ENCODE measurements at places on chromosomes 1 and 21.

- peak; percentile 90 for DNase-seq
Observed at GRCh38 chr1:202639500-202639899, 70.8 kb downstream of the SYT2 start.

DNA sequence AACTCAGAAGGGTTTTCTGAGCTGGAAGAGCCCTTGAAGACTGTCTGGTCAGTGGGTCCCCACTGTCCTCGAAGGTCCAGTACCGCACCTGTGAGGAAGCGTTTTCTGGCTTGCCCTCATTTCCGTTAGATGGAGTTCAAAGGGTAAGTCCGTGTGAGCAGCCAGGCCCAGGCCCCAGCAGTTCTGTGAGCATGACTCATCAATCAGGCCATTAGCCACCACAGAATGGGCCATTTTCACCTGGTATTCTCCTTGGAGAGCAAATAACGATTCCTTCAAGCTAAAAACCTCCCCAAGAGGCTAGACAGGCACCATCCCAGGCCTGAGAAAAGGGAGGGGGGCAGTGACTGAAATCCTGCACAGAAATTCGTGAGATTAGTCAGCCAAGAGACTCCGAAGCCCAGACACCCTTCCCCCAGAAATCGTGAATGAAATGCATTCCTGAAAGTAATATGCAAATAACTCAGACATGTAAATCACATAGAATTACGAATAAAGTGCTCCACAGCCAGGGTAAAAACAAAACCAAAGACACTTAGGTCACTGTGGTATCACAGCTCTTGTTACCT is 66.0 kb downstream of the BCAR3 start:
- no peak for DNase-seq

- DNase-seq = no peak
Observed at GRCh38 chr1:168476588-168477385, 67.0 kb downstream of the XCL2 start.

GRCh38 chr21:40331172-40331571 is 463.9 kb downstream of the PCP4 start:
- no peak for DNase-seq

DNA sequence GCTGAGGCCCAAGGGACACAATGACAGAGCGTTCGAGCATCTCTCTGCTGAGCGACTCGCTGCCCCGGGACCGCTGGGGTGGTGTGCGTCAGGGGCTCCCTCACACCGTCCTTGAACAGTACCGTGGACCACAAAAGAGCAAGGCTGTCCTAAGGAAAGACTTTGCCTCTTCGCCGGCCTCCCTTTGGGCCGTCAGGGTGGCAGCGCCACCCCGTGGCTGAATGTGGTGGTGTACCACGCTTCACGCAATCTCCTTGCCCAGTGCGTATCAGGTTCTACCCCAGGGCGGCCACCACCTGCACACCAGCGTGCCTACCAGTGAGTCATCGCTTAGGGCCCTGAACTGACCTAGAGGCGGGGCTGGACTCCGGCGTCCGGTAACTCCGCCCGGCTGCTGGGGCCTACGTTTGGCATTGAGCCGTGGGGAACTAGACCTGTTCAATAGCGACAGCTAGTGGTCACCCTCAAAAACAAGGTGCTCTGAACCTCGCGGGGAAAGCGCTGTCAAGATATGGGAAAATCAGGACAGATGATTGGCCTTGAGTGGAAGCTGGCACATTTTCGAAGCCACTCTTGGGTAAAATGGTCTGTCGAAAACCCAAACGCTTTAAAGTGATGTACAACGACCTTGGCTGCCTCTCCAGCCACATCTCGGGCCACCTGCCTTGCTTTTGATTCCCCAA is 8.1 kb upstream of the TRAF3IP3 start:
- DNase-seq = peak; percentile 91

DNA sequence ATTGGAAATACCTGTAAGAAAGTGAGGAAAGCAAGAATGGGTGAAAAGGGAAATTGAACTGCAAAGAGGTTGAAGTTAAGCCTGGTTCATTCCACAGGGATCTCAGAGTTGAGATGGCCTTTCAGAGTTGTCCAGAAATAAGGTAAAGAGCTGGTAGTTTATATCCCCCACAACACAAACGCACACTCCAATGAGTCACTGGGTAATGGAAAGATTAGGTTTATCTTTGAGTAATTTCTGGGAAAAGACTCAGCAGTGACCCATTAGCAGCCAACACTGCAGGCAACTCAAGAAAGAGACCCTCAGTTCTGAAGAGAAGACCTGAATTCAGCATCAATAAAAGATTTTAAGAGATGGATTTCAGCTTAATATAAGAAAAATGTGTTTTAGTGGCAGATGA is 485.5 kb downstream of the PTPRC start:
- no peak for DNase-seq

- DNase-seq = no peak
Observed at GRCh38 chr1:8397511-8397910, 79.6 kb downstream of the SLC45A1 start.

DNA sequence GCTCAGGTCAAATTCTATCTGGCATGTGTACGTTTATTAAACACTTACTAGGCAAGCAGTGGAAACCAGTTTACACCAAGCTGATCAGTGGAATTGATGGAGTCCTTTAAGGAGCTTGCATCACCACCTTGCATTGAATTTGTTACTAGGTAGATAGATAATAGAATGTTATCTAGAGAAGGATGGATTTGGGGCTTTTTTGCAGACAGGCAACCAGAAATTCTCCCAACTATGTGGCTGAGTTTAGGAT is 44.9 kb downstream of the HHAT start:
- no peak for DNase-seq

- DNase-seq = no peak
Observed at GRCh38 chr1:154774175-154774855, 95.8 kb downstream of the KCNN3 start.

- peak; percentile 16 for DNase-seq
Observed at GRCh38 chr1:44926311-44926781, 60.0 kb downstream of the EIF2B3 start.

- peak; percentile 29 for DNase-seq
Observed at GRCh38 chr1:111742938-111743549, 3.8 kb upstream of the INKA2 start.

DNA sequence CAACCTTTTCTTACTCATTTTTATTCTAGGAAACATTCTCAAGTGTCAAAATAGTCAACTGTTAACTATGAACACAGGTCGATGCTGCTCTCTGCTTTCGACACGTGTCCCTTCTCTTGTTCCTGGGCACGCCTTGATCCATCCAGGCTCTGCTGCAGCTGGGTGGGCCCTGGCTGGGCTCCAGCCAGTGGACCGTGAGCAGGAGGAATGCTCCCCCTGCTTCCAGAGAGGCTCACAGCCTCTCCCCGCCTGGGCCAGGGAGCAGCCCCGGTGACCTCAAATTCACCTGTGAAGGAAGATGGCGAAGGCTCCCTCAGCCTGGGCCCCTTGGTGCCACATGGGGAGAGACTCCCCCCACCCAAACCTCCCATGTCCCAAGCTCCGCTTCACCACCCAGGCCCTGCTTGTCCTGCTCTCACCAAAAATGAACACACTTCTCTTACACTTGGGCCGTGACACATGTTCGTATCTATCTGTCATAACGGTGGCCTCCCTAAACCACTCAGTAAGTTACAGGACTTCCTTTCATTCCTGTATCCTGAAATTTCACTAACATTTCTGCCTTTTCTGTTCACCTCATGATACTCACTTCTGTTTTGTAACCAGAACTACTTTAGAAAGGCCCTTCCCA is 24.6 kb upstream of the ADARB1 start:
- no peak for DNase-seq

DNA sequence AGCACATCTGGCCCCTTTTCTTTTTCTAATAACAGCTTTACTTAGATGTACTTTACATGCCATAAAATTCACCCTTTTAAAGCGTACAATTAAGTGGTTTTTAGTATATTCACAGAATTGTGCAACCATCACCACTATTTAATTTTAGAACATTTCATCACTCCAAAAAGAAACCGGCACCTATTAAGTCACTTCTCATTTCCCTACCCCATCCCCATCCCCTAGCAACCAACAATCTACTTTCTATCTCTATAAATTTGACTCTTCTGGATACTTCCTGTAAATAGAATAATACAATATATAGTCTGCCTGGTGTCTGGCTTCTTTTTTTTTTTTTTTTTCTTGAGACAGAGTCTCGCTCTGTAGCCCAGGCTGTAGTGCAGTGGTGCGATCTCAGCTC is 59.5 kb upstream of the ENAH start:
- DNase-seq = no peak

DNA sequence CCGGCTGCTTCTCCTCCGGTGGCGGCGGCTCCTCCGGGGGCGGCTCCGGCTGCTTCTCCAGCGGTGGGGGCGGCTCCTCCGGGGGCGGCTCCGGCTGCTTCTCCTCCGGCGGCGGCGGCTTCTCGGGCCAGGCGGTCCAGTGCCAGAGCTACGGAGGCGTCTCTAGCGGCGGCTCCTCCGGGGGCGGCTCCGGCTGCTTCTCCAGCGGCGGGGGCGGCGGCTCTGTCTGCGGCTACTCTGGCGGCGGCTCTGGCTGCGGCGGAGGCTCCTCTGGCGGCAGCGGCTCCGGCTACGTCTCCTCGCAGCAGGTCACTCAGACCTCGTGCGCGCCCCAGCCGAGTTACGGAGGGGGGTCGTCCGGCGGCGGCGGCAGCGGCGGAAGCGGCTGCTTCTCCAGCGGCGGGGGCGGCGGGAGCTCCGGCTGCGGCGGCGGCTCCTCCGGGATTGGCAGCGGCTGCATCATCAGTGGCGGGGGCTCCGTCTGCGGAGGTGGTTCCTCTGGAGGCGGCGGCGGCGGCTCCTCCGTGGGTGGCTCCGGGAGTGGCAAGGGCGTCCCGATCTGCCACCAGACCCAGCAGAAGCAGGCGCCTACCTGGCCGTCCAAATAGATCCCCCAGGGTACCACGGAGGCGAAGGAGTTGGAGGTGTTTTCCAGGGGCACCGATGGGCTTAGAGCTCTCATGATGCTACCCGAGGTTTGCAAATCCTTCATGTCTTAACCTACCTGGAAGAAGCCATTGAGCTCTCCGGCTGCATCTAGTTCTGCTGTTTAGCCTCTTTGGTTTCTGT is 2.0 kb downstream of the LORICRIN start:
- peak; percentile 53 for DNase-seq

DNA sequence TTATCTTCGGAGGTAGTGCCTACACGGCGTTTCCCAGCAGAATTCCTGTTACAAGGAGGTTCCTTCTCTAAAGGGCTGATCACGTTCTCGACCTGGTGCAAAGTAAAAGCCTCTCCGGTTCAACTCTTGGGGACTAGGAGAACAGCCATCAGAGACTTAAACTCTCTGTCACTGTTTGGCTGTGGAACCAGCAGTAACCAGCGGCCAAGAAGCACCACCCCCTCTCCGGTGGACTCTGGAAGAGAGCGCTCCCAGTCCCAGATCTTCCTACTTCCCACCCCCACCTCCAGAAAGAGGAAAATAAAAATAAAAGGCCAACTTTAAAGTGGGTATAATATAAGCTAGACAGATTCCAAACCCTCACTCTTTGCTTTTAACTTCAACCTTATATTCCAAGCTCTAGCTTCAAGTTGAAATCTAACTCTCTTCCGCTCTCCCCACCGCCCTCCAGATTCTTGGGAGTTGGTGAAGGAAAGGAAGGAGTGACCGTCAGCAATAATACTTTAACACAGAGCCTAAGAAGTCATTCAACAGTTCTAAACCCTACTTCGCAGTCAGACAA is 2.9 kb downstream of the BRINP3 start:
- DNase-seq = no peak

DNA sequence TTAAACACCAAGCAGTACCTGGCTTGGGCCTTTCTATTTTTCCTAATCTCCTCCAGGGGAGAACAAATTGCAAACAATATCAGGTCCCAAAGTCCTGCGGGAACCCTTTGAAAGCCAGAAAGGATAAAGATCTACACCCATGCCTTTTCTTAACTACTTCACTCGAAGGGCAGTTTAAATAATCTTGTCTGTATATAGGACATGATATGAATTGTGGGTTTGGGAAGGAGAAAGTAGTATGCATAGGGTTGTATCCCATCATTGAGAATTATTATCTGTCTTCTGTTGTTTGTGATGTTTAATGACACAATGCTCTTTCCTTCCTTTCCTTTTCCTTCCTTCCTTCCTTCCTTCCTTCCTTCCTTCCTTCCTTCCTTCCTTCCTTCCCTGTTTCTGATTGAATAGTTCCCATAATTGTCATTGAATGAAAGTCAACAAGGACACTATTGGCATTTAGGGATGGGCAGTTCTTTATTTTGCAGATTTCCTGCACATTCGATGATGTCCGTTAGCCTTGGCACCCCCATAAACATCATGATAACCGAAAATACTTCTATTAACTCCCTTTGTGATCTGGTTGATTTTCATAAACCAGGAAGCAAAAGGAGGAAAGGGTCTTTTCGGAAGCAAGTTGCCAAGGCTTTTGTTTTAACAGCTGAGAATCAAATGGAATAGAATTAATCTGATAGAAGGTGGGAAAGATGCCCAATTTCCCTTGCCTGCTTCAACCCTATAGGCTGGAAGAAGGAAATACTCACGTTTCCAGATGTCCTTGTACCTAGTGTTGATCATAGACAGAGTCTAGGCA is 141.3 kb downstream of the ATG4C start:
- DNase-seq = no peak

GRCh38 chr1:229864686-229865230 is 202.3 kb upstream of the GALNT2 start:
- no peak for DNase-seq

DNA sequence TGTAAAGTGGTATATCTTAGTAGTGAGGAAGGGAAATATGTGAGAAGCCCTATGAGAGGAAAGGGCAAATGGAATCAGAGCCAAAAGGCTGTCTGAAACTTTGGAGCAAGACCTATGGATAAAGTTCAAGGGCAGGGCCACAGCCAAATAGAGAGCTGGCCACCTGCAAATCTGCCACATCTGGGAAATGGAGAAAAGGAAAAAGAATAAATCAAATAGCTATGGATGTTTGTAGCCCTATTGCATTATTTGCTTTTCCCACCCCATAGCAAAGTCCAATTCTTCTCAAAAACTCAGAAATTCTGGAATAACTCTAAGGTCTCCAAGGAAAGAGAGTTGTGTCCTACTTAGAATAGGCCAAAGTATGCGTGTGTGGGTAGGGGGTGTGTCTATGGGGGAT is 4.0 kb upstream of the HLX start:
- no peak for DNase-seq

- no peak for DNase-seq
Observed at GRCh38 chr21:40164905-40165772, 297.9 kb downstream of the PCP4 start.

- DNase-seq = no peak
Observed at GRCh38 chr1:67459068-67459467, 28.9 kb upstream of the SERBP1 start.

- no peak for DNase-seq
Observed at GRCh38 chr1:106756752-106757151, 299.7 kb upstream of the PRMT6 start.

DNA sequence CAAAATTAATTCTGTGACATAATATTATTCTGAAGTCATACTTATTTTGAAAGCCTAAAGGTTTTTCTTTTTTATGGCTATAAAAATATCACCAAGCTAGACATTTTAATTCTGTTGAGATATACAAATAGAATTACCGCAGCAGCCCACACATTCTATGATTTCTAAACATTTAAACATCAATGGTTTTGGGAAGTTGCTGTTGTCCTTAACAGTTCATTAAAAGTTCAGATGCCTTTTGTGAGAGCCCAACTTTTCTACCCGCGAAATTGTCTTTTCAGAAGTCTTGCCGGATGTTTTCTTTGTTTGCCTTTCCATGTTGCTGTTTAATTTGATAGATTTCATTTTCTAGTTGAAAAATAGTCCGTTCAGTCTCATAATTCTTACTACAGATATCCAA is 40.5 kb downstream of the CDC14A start:
- no peak for DNase-seq

GRCh38 chr1:54728027-54728426 is 12.4 kb downstream of the TTC4 start:
- DNase-seq = no peak
